Cerebellar nuclear complex (tissue), 1 donor: ENCODE measurements at places on chromosomes 4 and X.

GRCh38 chr4:140373328-140374129, at the start of gene SCOC:
Gene SCOC (plus strand): TSS chr4:140373646. CDS start chr4:140379171, 5,525 bp downstream.
- peak; percentile 99 for DNase-seq

DNA sequence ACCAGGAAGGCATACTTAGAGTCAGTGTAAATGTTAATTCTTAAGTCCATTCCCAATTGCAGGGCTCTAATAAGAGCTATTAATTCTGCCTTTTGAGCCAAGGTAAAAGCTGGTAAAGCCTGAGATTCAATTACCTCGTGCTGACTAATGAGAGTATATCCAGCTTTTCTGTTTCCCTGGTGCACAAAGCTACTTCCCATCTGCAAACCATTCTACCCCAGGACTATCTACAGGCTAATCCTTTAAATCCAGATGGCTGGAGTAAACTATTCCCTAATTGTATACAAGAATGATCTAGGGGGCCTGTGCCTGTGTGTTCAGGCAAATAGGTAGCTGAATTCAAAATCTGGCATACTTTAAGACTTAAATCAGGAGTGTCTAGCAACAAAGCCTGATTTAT, 365.0 kb downstream of the GPM6A start:
- DNase-seq: no peak

GRCh38 chr4:74431113-74431826, 13.7 kb upstream of the AREG start:
- no peak for DNase-seq

GRCh38 chr4:184168406-184169019, 49.2 kb downstream of the ENPP6 start:
- peak; percentile 18 for DNase-seq

DNA sequence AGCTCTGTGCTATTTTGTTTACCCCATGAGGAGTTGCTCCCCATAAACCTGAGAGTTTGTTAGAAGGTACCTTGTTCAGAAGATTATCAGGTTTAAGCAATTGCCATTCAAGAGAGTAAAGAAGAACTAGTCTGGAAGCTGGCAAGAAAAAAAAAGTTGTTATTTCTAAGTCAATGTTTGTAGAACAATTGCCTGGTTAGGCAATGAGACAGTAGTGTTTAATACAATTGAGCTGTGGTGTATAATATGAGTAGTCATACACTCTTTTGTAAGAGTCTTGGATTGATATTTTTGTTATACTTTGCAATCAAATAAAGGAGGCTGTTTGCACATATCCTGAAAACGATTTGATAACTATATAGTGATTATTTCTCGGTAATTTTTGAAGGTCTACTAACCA, 44.7 kb downstream of the GALNT7 start:
- no peak for DNase-seq
